B cell (primary cell): ENCODE measurements at places on chromosomes 4 and X. TPM values are rescaled to one million over a fixed set of nuclear protein-coding genes. Genes with fewer than 3 reads are reported as not detected.

GAR1 gene
- polyA plus RNA-seq, result 4.5 and 7.8 TPM in 2 replicates

MGST2 gene
- polyA plus RNA-seq, result 0.33 and 0.81 TPM in 2 replicates

IRS4 gene
- polyA plus RNA-seq, result not detected in 2 replicates

DNA sequence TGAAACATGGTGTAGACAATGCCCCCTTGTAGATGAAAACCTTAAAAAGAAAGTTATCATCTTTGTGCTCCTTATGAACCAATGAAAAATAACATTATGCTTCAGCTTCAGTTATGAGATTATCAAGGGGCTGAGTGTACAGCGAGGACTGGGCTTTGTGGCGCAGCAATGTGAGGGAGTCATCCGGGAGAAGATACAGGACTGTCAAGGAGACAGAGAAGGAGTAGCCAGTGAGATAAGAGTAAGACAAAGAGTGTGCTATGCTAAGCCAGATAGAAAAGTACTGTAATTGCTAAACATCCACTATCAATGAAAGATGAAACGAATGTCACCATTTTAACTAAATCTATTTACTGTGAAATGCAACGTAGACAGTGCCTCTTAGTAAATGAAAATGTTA lies 3.6 kb upstream of the KLHL15 start:
- H3K4me3 ChIP-seq, result no peak overlapping the region
- H3K27ac ChIP-seq, result no peak overlapping the region
- H3K36me3 ChIP-seq, result no peaks in the 10 kb centered on the region

DNA sequence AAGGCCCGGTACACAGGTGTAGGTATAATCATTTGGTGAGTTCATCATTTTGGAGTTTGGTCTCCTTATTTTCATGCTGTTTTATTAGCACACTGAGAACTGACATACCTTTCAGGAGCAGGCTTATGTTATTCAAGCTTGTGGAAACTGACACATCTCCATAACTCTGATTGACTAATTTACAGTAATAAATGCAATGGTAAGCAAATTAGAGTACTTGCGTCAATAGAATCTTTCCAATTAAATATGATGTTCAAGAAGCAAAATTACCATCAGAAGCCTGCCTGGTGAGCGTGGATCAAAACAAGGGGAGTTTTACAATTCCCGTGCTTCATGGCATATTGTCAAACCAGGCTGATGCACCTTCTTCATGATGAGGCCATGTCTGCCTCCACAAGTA lies 210.7 kb upstream of the GPRIN3 start:
- no peak for DNase-seq

DNA sequence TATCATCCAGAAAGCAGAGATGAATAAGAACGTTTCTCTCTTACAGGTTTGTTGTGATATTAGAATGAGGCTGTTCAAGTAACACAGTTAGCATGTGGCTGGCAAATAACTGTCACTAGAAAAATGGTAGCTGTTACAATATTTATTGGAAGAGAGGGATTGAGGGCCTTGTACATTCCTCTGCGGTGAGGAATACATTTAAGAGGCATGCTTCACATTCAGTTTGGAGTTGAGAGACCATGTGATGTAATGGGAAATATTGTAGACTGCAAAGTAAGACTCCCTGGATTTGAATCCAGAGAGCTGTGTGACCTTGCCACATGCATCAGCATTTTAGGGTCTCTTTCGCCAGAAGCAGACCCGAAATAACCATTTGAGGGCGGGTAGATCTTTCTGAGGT lies 104.8 kb upstream of the KIT start:
- no peak overlapping the region for H3K27ac ChIP-seq
- H3K4me3 ChIP-seq, result no peak overlapping the region
- H3K27me3 ChIP-seq, result no peaks in the 10 kb centered on the region
- no peak for DNase-seq
- H3K36me3 ChIP-seq, result no peaks in the 10 kb centered on the region

DNA sequence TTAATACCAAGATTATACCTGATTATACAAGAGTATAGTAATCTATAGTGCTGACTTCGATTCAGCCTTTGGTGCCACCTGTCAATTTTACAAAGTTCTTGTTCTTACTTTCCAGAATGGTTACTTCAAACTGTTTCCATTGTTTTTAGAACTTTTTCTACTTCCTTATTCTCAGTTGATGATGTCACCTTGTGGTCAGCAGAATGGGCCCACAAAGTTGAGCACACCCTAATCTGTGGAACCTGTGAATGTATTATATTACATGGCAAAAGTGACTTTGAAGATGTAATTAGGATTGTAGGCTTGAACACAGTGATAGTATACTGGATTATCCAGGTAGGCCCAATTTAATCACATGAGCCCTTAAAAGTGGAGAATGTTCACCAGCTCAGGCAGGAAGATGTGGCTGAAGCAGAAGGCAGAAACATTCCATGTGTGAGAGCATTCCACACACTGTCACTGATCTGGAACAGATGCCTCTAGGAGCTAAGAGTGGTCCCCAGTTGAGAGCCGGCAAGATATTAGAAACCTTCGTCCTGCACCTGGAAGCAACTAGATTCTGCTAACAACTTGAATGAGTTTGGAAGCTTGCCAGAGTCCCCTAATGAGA lies 6.3 kb upstream of the SGMS2 start:
- DNase-seq, result no peak
- no peak overlapping the region for H3K27ac ChIP-seq
- no peak overlapping the region for H3K4me3 ChIP-seq
- no peaks in the 10 kb centered on the region for H3K4me1 ChIP-seq
- H3K36me3 ChIP-seq, result no peaks in the 10 kb centered on the region

- H3K4me3 ChIP-seq, result no peak overlapping the region
- no peaks in the 10 kb centered on the region for H3K4me1 ChIP-seq
- H3K27me3 ChIP-seq, result no peaks in the 10 kb centered on the region
- DNase-seq, result no peak
- no peaks in the 10 kb centered on the region for H3K36me3 ChIP-seq
- H3K27ac ChIP-seq, result no peak overlapping the region
Observed at GRCh38 chr4:126752126-126752525, 880.6 kb upstream of the INTU start.
